ENCODE measurements at places on chromosomes 7 and 10.
A peak's percentile ranks its signal among the peaks of the same experiment; 100 is the strongest.

GRCh38 chr10:30800368-30800767, 170.8 kb upstream of the LYZL2 start:
- no peak for DNase-seq

GRCh38 chr7:77199013-77199966, at the start of gene FGL2:
Gene FGL2 (minus strand): TSS chr7:77199819. CDS start chr7:77199793, 26 bp downstream.
- no peak for DNase-seq

DNA sequence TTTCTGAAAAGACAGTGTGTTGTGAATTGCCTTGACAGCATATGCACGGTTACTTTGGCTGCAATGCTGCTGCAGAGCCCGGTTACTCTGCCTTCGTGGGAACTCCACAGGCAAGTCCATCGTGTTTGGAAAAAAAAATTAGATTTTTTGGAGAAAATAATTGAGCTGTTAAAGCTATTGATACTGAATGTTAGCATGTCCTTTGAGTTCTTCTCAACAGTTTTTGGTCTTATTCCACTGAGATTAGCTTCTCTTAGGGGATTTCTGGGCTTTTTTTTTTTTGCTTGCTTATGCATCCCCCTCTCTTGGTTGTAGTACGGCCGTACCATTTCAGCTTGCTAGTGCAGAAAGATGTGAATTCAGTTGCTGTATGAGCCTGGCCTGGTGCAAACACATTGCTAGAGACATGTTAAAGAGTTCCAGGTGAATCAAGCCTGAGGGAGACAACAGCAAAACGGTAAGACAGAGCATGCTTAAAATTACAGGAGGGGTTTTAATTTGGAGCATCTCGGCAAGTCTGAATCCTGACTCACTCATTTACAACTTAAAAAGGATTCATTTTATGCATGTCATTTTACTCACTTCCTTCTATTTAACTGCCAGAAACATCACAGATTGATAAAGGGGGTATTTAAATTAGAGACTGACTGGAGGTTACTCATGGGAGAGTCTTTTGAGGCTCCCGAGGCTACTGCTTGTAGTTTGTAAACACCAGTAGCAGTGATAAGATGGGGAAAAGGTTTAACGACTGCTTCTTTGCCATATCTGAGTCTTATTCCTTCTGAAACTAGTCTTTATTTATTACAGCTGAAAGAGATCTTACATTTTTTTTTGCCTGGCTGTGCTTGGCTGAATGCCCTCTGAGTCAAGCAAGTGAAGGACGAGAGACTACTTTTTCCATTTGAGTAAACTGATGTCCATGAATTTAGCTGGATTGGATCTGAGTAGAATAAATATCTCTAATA, 113.7 kb downstream of the CDK14 start:
- DNase-seq, result no peak

- no peak for DNase-seq
Measured at GRCh38 chr10:131050162-131050766, 261.3 kb downstream of the TCERG1L start.

- no peak for DNase-seq
Measured at GRCh38 chr7:147478796-147479195, 1111.8 kb upstream of the C7orf33 start.

GRCh38 chr7:101555921-101556275, 73.2 kb downstream of the MYL10 start:
- no peak for DNase-seq

DNA sequence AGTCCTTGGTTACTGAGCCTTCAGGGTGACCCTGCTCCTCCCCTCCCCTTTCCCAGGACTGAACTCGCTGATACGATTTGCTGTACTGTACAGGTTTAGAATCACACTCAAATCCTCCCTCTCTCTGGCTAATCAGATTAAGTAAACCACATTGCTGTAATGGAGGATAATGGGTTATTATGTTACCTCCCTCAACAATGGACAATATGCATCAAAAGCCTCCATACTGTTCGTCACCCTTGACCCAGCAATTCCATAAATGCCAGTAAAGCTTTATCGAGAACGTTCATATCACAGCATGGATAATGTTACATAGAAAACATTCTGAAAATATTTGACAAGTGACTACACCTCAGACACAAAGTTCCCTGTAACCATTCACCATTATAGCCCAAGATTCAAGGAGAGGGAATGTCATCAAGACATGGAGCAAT, 61.7 kb downstream of the FAM107B start:
- no peak for DNase-seq

DNA sequence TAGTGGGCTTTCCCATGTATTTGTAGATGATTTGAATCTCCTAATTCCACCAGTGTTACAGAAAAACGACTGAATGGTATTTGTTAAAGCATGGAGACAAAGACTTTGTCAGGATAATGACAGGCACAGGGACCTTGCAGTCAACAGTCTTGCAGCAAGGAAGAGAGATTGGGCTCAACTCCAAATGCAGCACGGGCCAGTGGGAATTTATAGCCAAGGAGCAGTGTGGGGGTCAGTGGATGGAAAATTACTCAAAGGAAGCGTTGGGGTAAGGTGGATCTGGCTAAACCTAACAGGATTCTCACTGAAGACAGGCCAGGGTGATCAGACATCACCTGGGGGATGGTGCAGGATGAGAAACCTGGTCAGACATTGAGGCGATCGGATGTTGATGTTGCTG, 24.3 kb downstream of the CPVL start:
- no peak for DNase-seq

DNA sequence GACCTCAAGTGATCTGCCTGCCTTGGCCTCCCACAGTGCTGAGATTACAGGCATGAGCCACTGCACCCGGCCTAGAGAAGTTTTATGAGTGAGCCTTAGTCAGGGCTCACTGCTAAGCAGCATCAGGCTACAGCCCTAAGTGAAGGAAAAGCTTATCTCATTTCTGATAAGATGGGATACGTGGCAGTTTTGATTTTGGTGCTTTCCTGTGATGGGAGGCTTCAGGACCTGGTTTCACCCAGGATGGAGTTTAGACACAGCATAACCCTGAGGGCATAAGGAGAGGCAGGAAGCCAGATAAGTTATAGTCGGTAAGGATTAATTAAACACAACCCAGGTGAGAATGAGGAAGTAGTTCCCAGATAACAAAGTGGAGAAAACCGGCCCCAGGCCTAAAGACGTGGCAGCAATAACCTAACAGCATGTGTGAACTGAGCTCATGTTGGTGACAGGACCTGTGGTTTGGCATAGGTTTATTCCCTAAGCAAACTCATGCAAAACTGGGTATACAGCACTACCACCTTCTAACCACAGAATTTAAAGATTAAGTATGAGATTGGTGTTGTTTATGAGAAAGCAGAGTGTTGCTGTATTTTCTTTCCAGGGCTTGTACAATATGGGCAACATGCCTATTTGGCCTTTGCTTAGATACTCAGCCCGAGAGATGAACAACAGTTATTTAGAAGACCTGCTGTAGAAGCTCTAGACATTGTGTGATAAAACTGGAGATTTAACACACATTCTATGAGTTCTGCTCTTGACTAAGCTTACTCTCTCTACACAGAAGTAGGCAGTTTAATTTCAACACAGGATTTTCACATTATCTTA, 119.4 kb downstream of the COL28A1 start:
- DNase-seq, result no peak

GRCh38 chr7:79608005-79608404, 154.5 kb upstream of the MAGI2 start:
- DNase-seq, result no peak

DNA sequence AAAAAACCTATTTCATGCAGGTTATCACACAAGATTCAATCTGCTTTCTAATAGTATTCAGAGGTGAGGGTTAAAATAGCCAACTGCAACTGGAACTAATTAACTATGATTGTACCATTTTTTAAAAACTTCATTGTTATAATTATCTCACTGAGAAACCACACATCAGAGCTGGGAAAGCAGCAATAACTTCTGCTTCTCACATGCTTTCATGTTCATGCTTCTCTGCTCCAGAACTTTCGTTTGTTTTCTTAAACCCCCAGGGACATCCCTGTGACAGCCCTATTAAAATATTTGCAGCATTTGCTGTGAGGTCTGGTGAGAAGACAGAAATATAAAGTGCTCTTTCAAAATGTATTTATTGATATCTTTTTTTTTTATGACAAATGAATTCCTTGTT, 389.0 kb upstream of the SORCS1 start:
- peak; percentile 1 for DNase-seq

DNA sequence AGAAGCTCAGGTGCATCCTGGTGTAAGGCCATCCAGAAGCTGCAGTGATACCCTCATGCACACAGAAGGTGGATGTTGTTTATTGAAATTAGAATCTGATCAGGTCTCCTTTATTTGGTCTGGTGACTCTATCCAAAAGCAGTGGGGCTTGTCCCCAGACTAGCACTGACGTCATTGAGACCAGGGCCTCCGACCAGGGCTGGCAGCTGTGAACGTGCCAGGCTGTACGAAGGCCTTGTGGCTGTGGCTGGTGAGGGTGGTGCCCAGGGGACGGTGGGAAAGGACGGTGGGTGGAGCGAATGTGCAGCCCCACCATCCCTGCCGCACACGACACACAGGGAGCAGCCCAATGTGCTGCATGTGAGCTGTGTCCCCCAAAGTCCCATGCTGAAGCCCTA, 160.0 kb downstream of the ADARB2 start:
- DNase-seq, result no peak

DNA sequence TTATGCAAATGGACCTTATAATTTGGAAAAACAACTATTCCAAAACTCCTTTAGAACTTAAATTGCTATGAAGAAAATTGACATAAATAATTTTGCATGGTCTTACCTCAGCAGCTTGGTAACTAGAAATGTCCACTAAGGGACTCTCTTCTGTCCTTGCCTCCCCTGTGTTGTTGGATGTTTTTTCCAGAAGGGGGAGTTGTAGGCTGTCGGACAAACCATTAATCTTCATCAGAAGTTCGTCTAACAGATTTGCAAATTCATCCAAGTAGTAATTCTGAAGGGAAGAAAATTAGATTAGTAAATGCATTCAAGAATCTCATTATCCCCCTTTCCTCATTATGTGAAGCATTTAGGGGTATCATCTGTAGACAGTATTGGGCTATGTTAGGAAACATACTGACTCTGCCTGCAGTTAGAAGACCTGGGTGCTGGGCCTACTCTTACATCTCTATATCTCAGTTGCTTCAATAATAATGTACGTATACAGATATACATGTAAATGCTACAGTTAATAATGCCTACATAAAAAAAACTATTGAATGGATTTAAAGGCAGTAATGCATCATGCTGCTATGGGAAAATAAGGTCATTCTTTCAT, 155.6 kb downstream of the PKD1L1 start:
- DNase-seq, result no peak

- DNase-seq, result no peak
Measured at GRCh38 chr10:116796469-116796868, 52.8 kb upstream of the ENO4 start.

DNA sequence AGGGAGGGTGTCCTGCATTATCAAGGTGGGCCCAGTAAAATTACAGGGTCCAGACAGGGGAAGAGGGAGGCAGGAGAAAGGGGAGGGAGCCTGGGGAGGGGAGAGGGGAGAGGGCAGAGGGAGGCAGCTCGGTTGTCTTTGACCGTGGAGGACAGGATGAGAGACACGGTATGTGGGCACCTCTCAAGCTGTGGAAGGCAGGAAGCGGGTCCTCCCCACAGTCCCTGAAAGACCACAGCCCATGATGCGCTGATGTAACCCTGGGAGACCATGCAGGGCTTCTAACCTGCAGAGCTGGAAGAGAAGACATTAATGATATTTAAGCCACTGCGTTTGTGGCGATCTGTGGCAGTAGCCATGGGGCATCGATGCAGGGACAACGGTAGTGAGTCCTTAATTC, 27.2 kb upstream of the MNX1 start:
- no peak for DNase-seq

GRCh38 chr10:131274883-131275282, 36.6 kb downstream of the TCERG1L start:
- DNase-seq, result no peak

GRCh38 chr7:80681272-80681885, 42.9 kb downstream of the CD36 start:
- DNase-seq, result no peak

DNA sequence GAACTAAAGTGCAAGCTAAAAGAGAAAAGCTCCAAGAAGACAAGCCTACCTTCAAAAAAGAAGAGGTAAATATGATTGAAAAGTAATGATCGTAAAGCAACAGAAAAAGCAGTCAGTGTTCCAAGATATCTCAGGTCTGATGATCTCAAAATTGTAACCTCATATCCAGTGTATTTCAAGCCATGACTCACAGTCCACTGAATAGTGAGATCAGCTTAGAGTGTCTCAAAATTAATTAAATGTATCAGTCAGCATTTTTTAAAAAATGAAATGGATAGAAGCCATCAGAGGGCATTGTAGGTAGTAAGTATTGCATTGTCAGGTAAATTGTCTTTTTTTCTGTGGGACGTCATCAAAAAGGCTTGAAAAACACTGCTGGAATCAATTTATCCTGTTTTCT, 50.6 kb upstream of the AGBL3 start:
- DNase-seq, result no peak

- no peak for DNase-seq
Measured at GRCh38 chr7:107234436-107234835, 65.6 kb downstream of the HBP1 start.

DNA sequence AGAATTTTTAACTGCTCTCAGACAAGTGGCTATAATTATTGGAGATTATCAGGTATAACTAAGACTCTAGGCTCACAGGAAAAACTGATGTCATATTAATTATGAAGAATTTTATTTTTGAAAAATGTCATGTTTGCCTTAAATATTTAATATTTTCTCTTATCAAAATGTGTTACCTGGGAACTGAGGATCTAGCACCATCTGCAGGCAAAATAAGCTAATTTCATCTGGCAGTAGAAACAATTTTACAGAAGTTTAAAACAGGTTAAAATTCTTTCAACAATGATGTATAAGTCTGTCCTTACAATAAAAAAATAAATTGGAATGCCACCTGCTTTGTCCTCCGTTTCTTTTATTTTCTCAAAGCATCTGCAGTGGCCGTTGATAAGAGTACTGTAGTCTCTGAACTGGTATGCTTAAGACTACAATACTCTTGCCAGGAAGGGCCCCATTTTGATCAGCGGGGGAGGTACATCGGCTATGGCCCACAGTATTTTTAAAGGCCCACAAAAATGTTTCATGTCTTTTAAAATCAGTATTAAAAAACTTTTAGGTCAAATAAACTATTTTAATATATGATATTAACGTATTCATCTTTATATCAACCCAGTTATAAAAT, 81.3 kb downstream of the VWDE start:
- DNase-seq, result no peak

DNA sequence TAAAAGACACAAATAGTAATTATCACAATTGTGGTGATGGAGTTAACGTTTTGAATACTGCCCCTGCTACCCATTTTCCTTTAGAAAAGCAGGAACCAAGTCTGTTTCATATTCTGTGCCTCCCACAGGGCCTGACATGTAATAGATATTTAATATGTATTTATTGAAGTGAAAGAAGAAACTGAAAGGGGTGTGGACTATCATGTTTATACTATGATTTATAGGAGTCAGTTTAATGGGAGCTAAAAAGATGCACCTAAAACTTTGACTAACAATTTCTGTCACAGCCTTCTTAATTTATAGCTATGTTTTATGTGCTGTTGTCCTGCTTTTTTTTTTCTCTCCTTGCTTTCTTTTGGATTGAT, 24.1 kb upstream of the BHLHA15 start:
- no peak for DNase-seq

Measured in fibroblast of skin of left biceps (primary cell).